ENCODE measurements at places on chromosomes 1 and 21. TPM values are rescaled to one million over a fixed set of nuclear protein-coding genes. Genes with fewer than 3 reads are reported as not detected.

Gene UBE4B
- total RNA-seq: 34.3 TPM

Gene CRNN
- total RNA-seq: not detected

Gene UBIAD1
- 25.3 TPM for total RNA-seq

Gene OR2AK2
- 0.37 TPM for total RNA-seq

Gene KCNE2
- not detected for total RNA-seq

Gene TAS1R1
- total RNA-seq: not detected

Gene PGLYRP4
- total RNA-seq: not detected

Gene OLFML3
- 1.2 TPM for total RNA-seq

DNA sequence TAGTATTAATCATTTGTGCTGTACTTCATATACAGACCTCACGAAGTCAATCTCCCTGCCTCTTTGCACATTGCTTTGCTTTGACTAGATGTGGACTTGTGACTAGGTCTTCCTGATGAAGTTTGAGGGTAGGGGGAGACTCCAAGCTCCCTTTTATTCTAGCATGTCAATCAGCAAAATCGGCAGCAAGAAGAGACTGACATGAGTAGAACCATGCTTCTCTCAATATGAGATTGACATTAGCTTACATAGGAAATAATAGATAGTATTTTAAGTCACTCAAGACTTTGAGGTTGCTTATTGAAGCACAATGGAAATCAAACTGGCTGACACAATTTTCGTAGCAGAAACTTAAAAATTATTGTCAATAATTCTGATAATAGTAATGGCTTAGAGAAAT, 866.4 kb upstream of the ADAMTS5 start:
- no peak for DNase-seq

- no peak for DNase-seq
Observed at GRCh38 chr1:113042285-113043143, 30.5 kb upstream of the LRIG2 start.

DNA sequence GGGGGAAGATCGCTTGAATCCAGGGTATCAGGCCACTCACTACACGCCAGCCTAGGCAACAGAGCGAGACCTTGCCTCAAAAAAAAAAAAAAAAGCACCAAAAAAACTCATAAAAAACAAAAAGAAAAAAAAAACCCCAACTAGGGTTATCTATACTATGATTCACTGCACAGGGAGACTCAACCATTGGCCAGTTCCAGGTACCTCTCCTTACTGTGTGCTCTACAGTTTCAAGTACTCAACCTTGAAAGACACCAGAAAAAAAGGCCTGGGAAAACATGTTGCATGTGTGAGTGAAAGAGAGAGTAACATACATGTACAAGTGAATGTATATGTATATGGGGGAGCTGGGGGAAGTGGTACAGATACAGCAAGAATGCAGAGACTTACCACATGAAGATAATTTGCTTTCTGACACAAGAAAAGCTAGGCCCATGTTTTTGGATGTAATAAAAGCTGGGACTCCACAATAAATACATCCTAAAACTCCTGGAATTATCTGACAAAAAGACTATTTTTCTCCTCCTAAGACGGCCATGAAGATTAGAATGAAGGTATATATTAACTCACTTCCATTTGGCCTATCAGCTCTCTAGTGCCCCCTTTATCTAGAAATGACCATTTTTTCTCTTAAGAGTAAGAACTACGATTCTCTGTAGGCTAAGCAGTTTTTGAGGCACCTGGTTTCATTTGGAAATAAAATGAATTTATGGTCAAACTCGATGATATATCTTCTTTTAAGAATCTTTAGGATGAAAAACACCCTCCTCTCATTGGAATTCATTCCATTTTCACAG, 52.2 kb downstream of the SLC27A3 start:
- DNase-seq: no peak

GRCh38 chr1:21815724-21816321, 3.8 kb downstream of the LDLRAD2 start:
- DNase-seq: no peak

- no peak for DNase-seq
Observed at GRCh38 chr1:71572038-71572437, 491.2 kb upstream of the ZRANB2 start.

GRCh38 chr1:101137144-101138126, 99.4 kb upstream of the S1PR1 start:
- no peak for DNase-seq

DNA sequence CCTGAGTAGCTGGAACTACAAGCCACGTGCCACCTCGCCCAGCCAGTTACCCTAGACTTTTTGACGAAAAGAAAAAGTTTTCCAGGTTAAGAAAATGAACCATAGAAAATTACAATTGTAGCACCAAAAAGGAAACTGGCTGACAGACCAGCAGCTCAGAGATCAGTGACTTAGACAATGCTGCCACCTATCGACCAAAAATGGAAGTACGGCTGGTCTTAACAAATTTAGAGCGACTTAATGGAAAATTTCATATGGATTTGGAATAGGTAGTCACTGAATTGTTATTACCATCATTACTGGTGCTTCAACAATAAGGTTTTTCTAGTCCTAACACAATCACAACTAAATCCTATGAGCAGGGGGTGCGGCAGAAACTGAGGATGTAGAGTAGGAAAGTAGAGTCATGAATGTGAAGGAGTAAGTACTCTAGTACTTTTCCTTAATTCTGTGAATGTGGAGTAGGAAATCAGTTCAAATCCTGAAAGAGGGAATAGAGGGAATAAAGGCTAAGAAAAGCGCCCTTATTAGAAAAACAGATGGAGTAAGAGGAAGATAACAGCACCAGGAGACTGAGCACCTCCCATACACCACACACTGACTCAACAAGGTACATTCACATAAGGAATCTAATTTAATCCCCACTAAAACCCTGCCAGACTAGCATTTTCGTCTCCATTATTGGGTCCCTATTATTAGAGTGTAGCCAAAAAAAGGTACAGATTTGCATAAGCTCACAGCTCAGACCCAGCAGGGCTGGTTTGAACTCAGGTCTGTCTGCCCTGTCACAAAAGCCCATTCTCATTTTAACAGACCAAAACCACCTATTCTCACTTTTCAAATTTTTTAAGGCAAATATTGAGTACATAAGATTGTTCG, 37.9 kb upstream of the MGST3 start:
- DNase-seq: peak; percentile 58

GRCh38 chr1:159187647-159188374, 16.4 kb downstream of the CADM3 start:
- DNase-seq: no peak

GRCh38 chr1:77014073-77014788, 147.0 kb downstream of the ST6GALNAC5 start:
- DNase-seq: no peak

DNA sequence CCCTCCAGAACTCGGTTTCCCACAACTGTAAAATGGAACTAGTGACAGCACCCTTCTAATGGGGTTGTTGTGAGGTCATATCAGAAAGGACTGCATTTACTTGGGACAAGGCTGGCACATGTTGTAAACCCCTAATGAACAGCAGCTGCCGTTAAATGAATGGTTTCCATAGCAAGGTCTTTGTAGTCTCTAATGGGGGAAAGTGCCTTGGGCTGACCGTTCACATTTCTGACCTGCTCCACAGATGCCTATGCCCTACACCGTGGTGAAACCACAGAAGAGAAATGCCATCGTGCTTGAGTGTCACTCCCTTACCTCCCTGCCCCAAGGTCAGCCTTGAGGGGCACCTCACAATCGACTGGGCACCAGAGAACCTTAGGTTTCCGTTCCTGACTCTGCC, 143.1 kb downstream of the ZSCAN20 start:
- no peak for DNase-seq

- no peak for DNase-seq
Observed at GRCh38 chr1:4149831-4150230, 249.8 kb upstream of the C1orf174 start.

DNA sequence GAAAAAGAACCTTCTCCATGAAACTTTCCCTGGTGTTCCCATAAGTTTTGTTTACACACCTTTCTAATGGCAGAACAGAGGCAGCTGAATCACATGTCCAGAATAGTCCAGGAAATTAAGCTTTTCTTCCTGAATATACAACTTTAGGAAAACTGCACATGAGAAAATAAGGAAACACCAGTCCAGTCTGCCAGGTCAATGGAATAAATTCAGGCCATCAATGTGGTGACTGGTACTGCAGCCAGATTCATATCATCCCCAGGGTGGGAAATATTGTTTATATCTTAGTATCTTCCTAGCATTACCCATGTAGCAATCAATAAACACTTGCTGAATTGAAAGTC, 6.7 kb upstream of the FBXO28 start:
- no peak for DNase-seq
